Pancreas (tissue), 10 donors: ENCODE measurements at places on chromosomes 5 and 9.

GRCh38 chr9:131650254-131650653 lies 89.6 kb downstream of the RAPGEF1 start:
- no peaks in the 10 kb centered on the region for H3K36me3 ChIP-seq
- H3K27ac ChIP-seq = no peak overlapping the region
- no peak overlapping the region for H3K4me3 ChIP-seq
- H3K4me1 ChIP-seq = peaks cover 21% of the 10 kb centered on the region
- no peaks in the 10 kb centered on the region for H3K27me3 ChIP-seq

GRCh38 chr9:126916909-126917308 lies 2.3 kb downstream of the RALGPS1 start:
- no peak overlapping the region for H3K27ac ChIP-seq
- no peaks in the 10 kb centered on the region for H3K27me3 ChIP-seq
- H3K36me3 ChIP-seq = no peaks in the 10 kb centered on the region
- peaks cover 4% of the 10 kb centered on the region for H3K4me1 ChIP-seq
- DNase-seq = no peak

DNA sequence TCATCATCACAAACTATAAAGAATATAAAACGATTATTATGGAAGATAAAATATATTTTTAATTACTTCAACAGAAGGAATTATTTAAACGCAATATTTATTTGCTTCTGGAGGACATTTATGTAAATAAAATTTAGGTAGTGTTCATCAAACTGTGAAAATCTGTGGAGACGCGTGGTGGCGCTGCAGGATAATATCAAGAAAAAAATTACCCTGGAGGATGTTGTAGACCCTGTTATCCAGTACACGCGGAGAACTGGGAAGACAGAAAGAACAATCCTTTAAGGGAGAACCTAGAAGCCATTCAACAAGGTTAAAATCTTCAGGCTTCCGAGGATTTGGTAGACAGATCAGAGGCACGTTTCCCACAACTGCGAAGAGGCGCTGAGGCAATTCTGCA lies at the start of gene PCDHB12:
Gene PCDHB12 (plus strand): TSS at position 242 of the 400 bp plus-strand sequence. CDS start 189 bp downstream, outside the sequence.
- H3K27ac ChIP-seq = no peak within 1 kb of the TSS
- no peaks in the 10 kb centered on the region for H3K27me3 ChIP-seq
- H3K4me1 ChIP-seq = no peaks in the 10 kb centered on the region
- no peak for DNase-seq

- H3K4me1 ChIP-seq = no peaks in the 10 kb centered on the region
- no peak overlapping the region for H3K27ac ChIP-seq
These were observed 121.2 kb downstream of the CEMIP2 start for GRCh38 chr9:71647094-71647591.

DNA sequence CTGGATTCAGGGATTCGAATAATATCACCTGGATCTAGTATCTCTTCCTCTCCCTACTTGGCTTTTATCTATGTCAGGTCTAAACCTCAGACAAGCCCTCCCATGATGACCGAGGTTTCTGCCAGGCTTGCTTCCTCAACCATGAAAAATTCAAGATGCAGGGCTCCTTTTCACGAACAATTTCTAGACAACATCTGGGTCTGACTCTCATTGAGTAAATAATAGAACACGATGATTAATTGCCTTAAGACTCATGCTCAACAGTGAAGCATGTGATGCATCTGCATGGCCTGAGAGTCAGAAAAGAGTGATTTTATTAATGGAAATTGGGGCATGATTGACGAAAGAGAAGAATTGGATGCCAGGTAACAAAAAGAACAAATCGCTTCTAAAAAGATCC lies 277.2 kb upstream of the ZNF608 start:
- H3K27ac ChIP-seq = no peak overlapping the region
- peaks cover 17% of the 10 kb centered on the region for H3K4me1 ChIP-seq
- no peaks in the 10 kb centered on the region for H3K36me3 ChIP-seq
- DNase-seq = no peak
- no peak overlapping the region for H3K4me3 ChIP-seq

GRCh38 chr9:91500509-91501014 lies 76.9 kb upstream of the NFIL3 start:
- H3K4me3 ChIP-seq = no peak overlapping the region
- DNase-seq = no peak
- no peaks in the 10 kb centered on the region for H3K36me3 ChIP-seq
- no peak overlapping the region for H3K27ac ChIP-seq
- H3K4me1 ChIP-seq = no peaks in the 10 kb centered on the region
